Inflammatory macrophage treated with lipopolysaccharide for 4 hours (primary cell): ENCODE measurements at places on chromosomes 7 and 10.

DNA sequence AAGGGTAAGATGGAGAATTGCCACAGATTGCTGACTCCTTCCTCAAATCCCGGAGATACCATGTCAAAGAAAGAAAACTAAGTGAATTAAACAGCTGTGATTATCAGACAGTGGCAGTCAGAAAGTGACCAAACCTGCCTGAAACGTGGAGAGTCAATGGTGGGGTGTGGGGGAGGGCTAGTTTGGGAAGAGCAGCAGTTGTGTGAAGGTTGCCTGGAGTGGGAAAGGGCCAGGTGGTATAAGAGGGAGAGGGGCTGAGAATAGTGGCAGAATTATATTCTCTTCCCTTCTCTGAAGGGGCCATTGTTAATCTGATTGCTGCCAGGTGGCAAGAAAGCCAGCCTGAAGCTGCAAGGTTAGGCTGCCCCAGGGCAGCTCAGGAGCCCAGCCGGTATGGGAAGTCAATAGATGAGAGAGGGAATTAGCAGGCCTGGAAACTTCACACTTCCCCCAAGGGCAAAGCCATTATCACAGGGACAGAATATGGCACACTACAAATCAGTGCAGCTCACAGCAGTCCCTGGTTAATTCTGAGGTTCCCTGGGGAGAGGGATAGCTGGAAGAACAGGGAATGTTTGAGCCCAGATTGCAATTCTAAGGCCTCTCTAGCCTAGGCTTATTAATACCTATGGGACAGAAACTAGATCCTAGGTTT lies 83.9 kb upstream of the ITGB1 start:
- DNase-seq, result no peak

DNA sequence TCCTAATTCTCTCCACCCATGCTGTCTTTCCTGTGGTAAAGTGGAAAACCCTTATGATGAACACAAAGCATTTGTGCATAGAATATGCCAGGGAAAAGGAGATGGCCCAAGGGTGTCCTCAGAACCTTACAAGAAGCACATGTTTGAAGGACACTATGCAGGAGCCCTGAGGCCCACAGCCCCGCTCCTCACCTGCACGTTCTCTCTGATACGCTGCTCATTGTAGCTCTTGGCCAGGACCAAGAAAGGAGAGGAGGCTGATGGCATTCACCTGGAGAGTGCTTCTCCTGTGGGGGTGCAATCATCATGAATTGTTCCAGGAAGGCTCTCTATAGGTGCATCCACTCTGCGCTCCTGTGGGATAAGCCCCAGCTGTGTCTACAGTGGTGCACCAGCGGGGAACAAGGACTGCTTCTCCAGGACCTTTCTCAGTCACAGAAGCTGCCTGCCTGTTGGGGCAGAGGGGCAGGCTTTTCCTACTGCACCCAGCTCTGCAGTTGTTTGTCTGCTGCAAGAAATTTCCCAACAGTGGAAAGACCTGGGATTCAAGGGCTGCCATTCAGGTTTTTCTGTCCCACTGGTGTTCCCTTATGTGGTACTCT lies 19.9 kb downstream of the AKR1C2 start:
- DNase-seq, result no peak

GRCh38 chr10:129049501-129049900 lies 417.5 kb upstream of the MGMT start:
- DNase-seq, result no peak

GRCh38 chr7:153886506-153887441 lies 165.4 kb upstream of the DPP6 start:
- no peak for DNase-seq

DNA sequence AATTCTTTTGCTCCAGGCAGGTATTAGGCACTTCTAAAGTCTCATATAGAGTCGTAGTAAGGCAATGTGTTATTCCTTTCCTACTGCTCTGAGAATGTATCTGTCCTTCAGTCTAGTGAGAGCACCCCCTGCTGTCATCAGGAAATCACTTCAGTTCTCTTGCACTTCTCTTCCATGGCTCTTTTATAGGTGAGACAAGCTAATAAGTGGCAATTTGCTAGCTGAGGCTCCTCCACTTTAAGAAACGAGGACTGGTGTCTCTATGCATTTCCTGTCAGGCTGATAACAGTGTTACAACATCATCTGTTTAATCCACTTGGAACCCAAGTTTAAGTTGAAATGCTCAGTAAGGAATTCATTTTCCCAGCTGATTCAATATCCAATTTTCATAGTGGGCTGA lies 350.6 kb downstream of the TFEC start:
- peak; percentile 36 for DNase-seq

DNA sequence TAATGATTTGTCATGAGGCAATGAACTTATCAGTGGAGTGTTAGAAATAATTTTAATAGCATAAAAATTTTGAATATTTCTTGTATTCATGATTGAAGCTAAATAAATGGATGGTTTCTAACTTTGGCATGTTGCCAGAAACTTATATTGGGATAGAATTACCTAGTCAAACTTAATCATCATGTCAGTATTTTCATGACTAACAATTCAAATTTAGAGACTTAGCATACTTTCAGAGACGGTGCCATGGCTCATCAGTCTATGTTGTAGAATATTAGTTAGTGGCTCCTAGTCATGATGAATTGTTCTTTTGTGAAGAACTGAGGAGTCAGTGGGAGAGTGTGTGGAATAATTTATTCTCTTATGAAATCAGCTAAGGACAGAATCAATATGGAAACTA lies 599.6 kb upstream of the POT1 start:
- DNase-seq, result no peak

GRCh38 chr7:36617408-36617807 lies 106.9 kb downstream of the AOAH start:
- no peak for DNase-seq

GRCh38 chr10:91036807-91037411 lies 116.0 kb upstream of the ANKRD1 start:
- DNase-seq, result no peak

- DNase-seq, result peak; percentile 7
These were observed 1.6 kb upstream of the TEX36 start for GRCh38 chr10:125684581-125684980.

DNA sequence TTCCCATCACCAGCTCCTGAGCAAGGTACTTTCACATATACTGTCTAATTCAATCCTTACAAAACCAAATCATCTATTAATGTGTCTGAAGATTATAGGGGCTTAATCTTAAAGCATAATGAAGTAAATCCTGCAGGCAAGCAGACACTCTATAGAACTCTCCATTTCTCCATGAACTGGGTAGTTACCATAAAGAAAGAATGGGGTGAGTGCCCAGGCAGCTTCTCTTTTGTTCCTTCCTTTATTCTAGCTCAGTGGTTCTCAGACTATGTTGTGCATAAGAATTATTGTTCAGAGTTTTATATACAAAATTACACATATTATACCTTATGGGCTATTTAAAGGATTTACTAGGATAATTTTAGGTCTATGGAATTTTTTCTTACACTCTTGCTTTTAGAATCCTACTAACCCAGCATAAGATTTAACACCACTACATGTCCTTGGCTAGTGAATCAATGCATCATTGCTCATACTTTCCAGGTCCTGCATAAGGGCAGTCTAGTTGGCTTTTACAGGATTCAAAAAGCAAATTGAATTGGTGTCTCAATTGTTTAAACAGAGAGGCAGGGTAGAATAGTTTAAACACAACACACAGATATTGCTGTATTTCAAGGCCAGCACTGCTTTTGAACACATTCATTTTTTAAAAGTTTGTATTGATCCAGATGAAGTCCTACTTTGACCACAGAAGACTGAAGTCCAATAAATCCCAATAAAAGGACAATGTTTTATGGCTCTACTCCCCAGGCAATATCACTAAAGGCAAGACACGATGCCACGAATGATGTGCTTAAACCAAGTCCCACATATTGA lies 12.9 kb downstream of the SGCE start:
- no peak for DNase-seq

GRCh38 chr7:112300072-112300471 lies 93.6 kb downstream of the ZNF277 start:
- DNase-seq, result no peak

- DNase-seq, result no peak
These were observed 1193.0 kb upstream of the CELF2 start for GRCh38 chr10:9824631-9825071.

DNA sequence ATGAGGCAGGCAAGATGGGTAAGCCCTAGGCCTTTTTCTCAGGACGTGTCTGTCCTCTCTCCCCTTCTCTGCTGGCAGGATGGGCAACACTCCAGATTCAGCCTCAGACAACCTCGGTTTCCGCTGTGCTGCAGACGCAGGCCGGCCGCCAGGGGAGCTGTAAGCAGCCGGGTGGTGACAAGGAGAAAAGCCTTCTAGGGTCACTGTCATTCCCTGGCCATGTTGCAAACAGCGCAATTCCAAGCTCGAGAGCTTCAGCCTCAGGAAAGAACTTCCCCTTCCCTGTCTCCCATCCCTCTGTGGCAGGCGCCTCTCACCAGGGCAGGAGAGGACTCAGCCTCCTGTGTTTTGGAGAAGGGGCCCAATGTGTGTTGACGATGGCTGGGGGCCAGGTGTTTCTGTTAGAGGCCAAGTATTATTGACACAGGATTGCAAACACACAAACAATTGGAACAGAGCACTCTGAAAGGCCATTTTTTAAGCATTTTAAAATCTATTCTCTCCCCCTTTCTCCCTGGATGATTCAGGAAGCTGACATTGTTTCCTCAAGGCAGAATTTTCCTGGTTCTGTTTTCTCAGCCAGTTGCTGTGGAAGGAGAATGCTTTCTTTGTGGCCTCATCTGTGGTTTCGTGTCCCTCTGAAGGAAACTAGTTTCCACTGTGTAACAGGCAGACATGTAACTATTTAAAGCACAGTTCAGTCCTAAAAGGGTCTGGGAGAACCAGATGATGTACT lies 13.1 kb downstream of the PHKG1 start:
- no peak for DNase-seq

- no peak for DNase-seq
These were observed 3.5 kb upstream of the NAMPT start for GRCh38 chr7:106288263-106288662.

DNA sequence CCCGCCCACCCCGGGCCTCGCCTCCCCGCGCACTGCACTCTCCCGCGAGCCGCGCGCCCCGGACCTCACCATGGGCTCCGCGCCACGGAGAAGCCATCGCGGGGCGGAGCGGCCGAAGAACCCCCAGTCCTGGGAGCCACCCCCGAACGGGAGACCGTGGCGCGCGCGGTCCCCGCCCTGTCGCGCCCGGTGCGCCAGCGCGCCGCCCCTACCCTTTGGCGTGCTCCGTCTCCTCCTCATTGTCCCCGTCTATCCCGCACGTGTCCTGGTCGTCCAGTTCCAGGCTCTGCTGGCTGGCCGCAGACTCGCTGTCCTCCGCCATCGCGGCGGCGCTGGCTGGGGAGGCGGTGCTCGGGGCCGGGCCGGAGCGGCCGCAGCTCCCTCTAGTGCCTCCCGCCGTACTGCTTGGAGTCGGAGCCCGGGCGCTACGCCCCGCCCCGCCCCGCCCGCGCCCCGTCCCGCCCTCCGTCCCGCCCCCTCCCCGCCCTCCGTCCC lies at the start of gene NMT2:
NMT2 (minus strand) TSS at position 403 of the 495 bp plus-strand sequence; CDS start at position 322, 81 bp downstream.
- no peak for DNase-seq

DNA sequence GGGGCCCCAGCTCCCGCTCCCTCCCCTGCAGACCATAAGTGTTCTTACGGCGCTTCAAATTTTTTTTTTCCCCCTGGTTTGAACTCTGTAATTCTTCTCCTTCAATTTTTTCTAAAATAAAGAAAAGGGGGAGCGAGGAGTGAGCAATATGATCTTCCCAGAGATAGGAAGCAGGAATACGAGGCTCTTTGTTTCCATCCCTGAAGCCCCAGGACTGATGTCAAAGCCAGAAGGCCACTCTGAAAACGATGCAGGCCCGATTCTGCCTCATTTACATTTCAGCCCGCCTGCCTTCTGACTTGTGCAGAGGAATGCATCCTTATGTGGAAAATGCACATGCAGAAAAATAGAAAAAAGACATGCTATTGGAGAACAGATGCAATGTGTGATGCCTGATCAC lies 401.5 kb upstream of the MKI67 start:
- no peak for DNase-seq

DNA sequence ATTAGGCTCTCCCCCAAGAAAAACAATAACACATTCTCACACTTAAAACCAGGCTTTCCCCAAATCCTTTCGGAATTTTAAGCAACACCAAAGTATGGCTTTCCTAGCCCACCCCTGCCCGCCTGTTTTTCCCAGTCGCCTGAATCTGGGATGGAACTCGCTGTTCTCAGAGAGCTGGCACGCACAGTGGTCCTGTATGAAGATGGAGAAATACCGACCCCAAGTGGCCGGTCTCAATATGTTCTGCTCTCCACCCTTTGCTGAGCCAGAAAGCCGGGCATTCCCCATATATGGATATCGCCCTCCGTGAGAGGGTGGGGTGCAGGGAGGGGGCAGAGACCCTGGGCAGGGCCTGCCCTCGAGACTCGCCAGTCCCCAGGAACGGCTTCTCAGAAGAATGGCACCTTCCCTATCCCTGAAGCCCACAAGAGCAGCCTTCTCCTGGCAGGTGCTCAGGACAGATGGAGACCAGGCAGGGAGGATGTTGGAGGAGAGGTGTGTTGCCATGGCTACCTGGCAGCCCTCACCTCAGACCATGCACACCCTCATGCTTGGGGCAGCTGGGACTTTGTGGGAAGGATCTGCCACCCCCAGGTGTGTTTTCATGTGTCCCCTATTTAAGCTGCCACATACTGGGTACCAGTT lies 3.4 kb downstream of the TACR2 start:
- peak; percentile 51 for DNase-seq

DNA sequence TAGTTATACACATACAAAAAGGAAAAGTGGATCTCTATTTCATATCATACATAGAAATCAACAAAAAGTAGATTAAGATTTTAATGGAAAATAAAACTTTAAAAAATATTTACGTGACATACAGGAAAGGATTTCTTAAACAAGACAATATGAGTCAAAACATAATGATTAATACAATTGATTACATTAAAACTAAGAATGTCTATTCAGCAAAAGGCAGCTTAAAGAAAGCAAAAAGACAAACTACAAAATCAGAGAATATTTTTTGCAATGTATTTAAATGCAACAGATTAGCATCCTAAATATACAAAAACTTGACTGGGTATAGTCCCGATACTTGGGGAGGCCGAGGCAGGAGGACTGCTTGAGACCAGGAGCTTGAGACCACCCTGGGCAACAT lies 50.5 kb downstream of the VAX1 start:
- DNase-seq, result no peak

DNA sequence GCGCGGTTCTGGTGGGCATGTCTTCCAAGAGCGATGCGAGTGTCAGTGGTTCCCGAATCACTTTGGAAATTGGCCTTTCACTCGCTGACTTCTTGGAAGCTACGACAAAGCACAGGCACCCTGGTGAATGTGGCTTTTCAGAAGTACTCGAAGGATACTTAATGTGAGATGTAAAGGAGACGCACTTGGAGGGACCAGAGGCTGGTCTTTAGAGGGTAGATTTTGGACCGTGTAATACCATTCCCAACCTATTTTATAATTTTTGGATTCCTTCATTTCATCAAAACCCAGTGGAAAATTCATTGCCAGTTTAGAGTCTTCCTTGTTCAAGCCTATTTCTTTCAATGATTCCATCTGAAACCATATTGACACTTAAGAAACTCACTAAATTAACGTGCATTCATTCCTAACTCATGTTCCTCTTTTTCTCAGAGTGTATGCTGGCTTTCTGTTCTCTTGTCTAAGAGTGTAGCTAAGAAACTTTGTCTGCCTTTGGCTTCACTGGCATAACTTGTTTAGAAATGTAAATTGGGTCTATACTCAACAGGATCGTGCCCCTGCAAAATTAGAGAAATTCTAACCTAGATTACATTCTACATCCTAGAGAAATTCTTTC lies 645 bp upstream of the COPG2 start:
- peak; percentile 33 for DNase-seq

- DNase-seq, result no peak
These were observed 3.4 kb downstream of the GPR15LG start for GRCh38 chr10:84176836-84177474.
